ENCODE measurements at places on chromosomes 3 and 15.

- no peak for DNase-seq
Observed at GRCh38 chr15:60865507-60865906, 363.6 kb downstream of the RORA start.

DNA sequence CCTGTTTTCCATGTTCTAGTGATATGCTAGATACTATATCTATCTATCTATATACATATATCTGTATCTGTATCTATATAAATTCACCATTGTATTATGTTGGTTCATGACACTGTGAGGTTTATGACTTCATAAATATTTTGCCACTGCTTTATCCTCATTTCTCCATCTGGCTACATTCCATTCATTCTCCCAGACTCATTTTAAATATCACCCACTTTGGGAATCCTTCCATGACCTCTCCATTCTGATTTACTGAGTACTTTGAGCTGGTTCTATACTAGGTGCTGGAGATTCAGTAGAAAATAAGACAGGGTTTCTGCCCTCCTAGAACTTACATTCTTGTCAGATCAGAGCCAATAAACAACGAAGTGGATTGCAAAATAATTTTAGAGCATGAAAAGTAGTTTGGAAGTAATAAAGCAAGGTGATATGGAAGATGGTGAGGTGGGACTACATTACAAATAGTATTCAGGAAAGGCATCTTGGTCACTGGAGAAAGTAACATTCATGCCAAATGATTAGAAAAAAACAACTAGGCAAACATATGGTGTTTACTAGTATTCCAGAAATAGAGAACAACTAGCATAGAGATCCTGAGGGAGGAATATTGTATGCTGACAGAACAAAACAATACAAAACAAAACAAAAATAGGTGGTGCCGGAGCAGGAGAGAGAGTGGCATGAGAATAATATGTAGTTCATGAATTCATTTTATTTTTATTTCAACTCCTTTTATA is 11.6 kb upstream of the PLSCR4 start:
- no peak for DNase-seq

GRCh38 chr3:194871143-194871863 is 185.6 kb downstream of the FAM43A start:
- DNase-seq = no peak

DNA sequence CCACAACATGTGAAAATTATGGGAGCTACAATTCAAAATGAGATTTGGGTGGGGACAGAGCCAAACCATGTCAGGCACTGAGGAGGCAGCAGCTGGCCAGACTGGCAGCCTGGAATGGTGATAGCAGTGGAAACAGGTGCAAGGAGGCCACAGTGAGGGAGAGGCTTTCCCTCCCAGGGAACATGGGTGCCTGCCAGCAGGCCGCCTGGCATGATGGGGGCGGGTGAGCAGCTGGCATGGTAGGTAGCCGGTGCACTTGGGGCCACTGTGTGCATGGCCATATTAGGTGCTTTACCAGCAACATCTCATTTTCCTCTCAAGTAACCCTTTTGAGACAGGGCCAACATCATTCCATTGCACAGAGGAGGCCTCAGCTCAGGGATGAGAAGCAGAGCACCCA is 18.3 kb upstream of the MRPS22 start:
- DNase-seq = no peak

DNA sequence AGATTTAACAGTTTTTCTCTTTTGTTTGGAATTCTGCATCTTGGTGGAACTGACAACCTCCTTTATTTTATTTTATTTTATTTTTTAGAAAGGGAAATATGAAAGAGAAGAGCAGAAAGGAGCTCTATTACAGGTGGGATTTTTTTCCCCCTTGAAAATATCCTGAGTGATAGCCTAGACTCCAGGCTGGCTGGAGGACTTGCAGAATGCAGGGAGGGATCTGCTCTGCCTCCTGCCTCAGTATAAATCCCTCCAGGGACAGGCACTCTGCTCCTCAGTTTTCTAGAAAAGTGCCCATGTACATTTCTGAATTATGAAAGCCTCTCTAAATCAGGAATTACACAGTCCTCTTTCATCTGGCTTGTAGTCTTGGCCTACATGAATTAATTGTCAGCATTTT is 173.7 kb downstream of the TMEM108 start:
- no peak for DNase-seq
